ENCODE measurements at places on chromosomes 1 and 21. TPM values are rescaled to one million over a fixed set of nuclear protein-coding genes. Genes with fewer than 3 reads are reported as not detected.

The LINGO4 gene
- not detected for total RNA-seq

- no peak for DNase-seq
Measured at GRCh38 chr21:15130326-15130725, 65.5 kb upstream of the NRIP1 start.

DNA sequence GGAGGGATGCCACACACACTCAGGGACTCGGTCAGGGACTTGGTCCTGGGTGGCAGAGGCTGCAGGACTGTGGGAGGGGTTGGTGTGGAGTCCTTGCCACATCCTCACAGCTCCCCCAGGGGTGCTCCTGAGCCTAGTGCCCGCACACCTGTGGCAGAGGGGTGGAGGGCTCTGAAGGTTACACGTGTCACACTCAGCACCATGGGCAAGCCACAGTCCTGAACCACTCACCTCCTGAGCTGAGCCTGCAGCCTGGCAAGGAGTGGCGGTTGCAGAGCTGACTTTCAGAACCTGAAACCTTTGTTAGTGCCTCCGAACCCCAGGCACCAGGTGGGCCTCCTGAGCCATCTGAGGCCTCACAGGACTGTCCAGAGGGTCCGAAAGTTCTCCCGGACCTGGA is 249.2 kb upstream of the C1orf174 start:
- no peak for DNase-seq

GRCh38 chr1:243217349-243217748 is 37.7 kb downstream of the CEP170 start:
- DNase-seq = no peak

DNA sequence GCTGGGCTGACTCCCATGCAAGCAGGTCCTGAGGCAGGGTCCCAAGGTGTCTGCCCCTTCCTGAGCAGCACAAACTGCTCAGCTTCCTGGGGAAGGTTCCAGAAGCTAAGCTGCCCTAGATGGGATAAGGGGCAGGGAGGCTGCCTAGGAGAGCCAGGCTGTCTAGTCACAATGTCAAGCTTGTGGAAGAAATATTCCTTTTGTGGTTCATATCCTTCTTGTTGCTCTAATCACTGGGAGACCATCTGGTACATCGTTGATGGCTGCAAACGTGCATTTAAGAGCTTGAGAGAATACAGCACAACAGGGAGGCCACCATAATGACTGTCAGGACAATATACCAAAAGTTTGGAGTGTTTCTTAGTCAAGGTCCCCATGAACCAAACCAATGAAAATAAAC is 67.4 kb downstream of the SLC16A1 start:
- no peak for DNase-seq

DNA sequence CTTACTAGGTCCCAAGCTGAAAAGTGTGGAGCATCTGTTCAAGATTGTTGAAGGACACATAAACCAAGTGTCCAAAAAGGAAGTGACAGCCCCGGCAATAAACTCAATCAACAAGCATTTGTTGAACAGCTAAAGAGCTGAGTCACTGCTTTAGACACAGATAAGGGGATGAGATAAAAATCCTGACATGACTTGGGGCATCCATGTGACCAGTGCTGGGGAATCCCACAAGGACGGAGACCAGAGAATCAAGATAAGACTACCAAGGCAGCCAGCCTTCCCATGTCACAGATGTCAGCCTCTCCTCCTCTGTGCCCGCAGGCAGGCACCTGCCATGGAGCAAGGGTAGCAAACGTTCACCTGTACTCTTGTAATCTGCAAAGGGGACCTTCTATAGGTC is 118.6 kb upstream of the KAZN start:
- no peak for DNase-seq
